ENCODE measurements at places on chromosomes 5 and 9. TPM values are rescaled to one million over a fixed set of nuclear protein-coding genes. Genes with fewer than 3 reads are reported as not detected.

Gene KDM3B
- 39.6 TPM for total RNA-seq

Gene TMEFF1
- not detected for total RNA-seq

Gene AK1
- total RNA-seq = 18.7 TPM

DNA sequence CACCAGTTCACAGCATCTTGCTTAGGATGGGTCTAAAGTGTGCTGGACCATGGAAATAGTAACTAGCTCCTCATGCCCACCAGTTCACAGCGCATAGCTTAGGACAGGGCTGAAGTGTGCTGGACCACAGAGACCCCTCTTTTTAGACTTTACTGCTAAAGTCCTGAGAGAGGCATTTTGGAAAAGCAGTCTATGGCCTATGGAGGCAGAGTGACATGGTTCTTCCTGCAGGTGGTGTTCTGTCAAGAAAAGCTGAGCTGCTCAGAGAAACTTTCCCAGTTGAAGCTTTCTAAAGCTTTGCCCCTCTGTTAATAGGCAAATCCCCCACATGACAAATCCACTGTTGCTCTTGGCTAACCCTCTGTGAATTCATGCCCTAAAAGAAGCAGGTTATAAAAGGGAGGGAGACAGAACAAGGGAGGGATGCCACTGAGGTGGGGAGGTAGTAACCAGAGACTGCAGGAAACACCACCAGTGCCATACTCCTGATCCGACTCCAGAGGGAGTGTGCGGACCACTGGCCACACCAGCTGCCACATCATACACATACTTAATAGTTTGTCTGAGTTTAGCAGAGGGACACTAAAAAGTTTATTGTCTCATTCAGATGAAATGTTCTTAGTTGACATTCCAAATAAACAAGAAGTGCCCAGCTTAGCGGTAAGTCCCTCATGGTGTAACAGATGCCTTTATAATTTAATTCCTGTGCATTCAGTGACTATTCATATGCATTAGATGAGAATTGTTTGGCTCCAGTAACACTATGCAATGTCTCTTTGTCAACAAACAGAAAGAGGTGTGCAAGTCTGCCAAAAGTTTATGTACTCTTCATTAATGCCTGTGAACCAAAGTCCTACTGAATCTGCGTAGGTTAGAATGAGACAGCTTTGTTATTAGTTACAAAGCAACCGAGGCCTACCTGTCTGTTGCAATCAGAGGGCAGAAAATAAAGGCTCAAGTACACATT lies 236.2 kb upstream of the NFIL3 start:
- no peak for DNase-seq

- DNase-seq = no peak
Observed at GRCh38 chr9:19136129-19136528, 8.8 kb upstream of the PLIN2 start.

- DNase-seq = no peak
Observed at GRCh38 chr5:96254980-96255691, 177.9 kb downstream of the PCSK1 start.

DNA sequence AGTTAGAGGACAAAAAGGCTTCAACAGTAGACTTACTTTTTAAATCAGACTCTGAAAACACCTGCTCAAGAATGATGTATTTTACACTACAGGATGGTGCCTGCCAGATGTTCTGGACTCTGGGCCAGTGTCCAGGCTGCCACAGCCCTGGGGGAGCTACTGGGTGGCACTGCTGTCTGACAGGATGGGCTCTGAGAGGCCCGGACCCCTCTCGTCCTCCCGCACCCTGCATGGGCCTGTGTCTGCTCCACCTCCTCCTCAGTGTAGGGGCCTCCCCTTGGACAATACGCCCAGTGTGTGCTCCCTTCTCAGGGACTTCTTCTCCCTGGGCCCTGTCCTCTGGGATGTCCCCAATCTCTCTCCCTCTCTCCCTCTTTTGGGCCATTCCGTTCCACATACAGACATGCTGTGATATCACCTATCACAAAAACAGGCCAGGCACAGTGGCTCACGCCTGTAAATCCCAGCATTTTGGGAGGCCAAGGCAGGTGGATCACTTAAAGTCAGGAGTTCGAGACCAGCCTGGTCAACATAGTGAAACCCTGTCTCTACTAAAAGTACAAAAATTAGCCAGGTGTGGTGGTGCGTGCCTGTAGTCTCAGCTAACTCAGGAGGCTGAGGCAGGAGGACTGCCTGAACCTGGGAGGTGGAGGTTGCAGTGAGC lies 23.4 kb downstream of the GFPT2 start:
- DNase-seq = no peak

Gene CBY3
- total RNA-seq = not detected

Gene SELENOP
- 944 TPM for total RNA-seq

DNA sequence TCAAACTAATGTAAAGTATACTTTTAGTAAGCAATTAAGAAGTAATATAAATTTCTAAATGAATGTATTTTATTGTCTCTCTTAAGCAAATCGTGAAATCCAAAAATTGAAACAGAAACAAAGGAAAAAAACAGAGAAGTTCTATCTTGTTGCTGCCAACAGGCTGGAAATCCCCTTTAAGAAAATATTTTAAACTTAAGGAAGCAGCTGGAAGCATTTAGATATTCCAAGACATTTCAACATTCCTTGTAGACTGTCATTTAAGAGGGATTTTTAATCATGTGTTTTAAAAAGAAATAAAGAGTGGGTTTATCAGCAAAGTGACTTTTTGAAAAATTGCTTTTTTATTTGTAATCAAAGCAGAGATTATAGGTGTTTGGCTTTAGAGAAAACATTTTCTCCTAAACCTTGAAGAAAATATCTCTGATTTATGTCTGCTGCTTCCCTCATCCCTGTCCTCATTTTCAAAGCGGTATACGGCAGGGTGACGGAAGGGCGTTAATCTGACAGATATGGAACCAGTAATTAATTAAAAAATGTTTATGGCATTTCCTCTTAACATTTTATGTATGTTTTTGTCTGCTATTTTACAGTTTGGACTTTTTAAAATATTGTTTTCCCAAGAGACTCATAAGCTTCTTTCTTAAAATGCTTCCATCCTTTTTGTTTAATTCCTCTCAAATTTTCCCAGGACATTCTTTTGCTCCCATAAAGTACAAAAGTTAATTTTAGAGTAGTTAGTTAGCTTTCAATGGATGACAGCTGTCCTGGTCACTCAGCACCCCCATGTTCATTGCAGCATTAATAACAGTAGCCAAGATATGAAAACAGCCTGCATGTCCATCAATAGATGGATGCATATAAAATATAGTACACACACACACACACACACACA lies 245.6 kb downstream of the LURAP1L start:
- no peak for DNase-seq

DNA sequence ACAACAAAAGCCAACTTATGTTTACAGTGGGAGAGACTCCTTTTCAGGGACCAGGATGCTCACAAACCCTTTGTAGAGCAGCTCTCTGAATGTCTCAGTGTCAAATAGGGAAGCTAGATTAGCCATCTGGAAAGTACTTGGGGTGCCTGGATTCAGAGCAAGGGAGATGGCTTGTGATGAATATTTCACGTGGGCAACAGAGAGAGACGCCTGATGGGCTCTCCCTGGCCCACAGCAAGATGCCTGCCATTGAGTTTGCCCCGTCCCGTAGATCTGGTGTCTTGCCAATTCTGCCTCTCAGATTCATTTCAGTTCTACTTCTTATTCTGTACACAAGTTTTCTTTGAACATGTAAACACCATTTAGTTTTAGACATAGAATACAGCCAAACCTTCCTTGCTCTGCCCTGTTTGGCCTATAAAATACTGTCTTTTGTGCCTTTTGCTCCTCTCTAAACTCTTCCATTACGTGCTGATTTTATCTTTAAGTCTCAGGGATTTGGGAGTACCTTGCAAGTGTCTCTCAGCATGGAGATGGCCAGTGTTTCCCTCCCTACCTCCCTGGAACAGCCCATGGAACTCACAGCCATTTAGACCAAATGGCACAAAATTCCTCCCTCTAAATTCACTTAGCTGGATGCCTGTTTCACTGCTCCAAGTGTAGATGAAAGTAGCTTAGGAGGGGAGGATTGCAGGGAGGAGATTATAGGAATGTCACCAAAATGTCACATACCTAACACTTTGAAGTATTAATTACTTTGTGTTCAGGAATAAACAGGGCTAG lies 234.3 kb downstream of the SAXO1 start:
- DNase-seq = no peak

Gene FIBCD1
- not detected for total RNA-seq

Gene ANKRD34B
- 0.05 TPM for total RNA-seq

GRCh38 chr9:35035851-35036701 lies 36.3 kb downstream of the VCP start:
- DNase-seq = no peak

GRCh38 chr9:26171691-26172090 lies 493.4 kb upstream of the TUSC1 start:
- DNase-seq = no peak

Gene SPATA9
- 0.28 TPM for total RNA-seq

GRCh38 chr5:95334900-95335538 lies 50.1 kb upstream of the MCTP1 start:
- no peak for DNase-seq

Gene SLC34A1
- 1.0 TPM for total RNA-seq

DNA sequence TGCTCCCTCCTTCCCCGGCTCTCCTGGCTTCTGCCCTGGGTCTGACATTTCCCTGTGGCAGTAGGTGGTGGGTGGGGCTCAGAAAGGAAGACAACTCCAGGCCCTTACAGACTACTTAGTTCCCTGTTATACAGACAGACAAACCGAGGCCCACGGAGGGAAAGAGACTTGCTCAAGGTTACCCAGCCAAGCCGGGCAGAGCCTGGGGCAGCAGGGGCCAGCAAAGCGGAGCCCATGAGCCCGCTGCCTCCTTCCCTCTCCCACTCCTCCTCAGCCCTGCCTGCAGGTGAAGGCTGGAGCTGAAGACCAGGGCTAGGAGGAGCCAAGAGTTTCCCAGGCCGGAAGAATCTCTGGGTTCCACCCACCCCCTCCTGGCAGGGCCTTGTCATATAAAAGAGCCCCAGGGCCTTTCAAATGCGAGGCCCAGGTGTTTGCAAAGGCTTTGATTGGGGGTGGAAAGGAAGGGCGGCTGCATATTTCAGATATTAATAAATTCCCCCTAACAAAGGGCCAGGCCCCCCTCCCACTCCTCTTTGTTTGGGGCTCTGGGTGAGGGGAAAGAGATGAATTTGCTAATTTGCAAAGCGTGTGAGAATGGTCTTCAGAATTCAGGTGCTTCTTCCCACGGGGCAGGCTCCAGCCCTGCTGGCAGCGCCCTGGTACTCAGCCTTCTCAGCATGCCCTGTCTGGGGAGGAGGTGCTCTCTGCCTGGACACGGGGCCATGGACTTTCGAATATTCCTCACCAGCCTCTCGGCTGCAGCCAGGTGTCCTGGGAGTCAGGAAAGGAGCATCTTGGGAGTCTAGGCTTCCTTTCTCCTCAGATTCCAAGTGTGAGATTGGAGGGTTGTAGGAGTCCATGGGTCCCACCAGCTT lies 21.5 kb downstream of the SLC6A7 start:
- no peak for DNase-seq

DNA sequence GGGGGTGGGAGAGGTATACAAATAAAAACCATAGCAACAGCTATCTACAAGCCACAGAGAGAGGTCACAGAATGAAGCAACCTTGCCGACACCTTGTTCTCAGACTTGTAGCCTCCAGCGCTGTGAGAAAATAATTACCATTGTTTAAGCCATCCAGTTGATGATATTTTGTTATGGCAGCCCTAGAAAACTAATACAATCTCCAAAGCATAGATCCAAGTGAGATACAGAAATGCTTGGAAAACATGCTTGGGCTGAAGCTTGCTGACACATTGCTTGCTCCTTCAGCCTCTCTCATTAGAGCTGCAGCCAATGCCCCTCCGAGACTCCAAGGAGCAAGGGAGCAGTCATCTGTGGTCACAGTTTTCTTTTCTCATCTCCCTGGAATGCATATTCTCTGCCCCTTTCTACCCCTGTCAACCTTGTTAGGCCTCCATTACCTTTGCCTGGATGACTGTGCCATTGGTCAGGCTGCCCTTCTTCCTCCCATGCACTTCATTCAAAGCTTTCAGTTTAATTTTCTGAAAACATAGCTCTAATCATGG lies 401.4 kb upstream of the KLF4 start:
- DNase-seq = no peak

- DNase-seq = no peak
Observed at GRCh38 chr5:154086641-154087040, 47.9 kb downstream of the MFAP3 start.

GRCh38 chr5:171496456-171496855 lies 77.0 kb downstream of the FGF18 start:
- DNase-seq = no peak

- no peak for DNase-seq
Observed at GRCh38 chr5:26518065-26518464, 520.3 kb downstream of the CDH9 start.

Gene PIP5KL1
- total RNA-seq = 0.59 TPM

DNA sequence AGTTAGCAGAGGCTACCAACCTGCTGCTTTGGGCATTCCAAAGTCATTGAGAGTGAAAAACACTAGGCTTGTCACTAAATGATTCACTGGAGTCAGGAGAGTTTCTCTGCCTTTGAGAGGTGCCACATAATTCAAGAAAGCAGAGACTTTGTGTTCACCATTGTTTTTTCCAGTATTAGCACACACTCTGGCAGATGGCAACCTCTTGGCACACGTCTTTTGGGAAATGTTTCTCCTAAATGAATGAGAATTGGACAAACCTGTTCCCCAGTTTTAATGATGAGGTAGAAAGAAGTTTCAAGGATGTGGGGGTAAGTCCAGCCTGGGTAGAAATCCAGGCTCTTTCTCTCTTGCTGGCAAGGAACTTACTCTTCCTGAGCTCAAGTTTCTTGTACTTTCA lies 259.1 kb downstream of the GABRB2 start:
- DNase-seq = no peak

DNA sequence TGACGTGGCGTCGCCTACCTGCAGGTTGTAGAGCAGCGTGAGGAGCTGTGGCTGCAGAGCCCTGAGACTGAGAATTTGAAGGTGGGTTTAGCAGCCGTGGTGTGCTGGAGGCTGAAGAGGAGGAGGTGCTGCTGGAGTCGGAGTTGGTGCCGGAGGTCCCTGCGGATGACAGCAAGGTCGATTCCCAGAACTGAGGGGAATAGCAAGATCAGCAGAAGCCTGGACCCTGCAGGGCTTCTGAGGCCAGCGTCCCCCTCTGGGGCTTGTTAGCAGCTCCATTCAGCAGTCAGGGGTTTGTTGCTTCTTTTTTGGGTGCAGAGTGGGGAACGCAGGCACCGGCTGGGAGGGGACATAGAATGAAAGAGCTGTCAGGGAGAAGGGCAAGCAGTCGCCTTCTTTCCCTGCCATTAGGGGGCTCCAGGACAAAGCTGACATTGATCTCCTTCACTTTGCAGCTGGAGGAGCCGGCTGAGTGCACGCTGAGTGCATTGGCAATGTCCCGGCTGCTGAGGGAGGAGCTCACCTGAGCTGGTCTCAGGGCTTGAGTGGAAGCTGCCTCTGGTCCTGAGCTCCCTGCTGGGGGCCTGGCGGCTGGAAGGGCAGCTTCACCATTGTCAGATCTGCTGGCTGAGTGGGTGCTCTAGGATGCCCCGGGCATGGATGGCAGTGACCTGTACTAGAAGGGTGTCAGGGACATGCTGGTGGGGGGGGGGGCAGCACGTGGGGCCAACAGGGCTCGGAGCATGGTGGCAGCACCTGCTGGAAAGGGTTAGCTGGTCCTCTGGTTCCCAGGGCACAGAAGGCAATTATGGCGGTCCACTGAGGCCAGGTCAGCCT lies 20.8 kb downstream of the OBP2B start:
- DNase-seq = no peak

- no peak for DNase-seq
Observed at GRCh38 chr5:62310426-62311143, 4.6 kb downstream of the KIF2A start.

Gene TEX48
- not detected for total RNA-seq

Gene SCGB3A2
- not detected for total RNA-seq

GRCh38 chr5:137566780-137567179 lies 67.7 kb upstream of the SPOCK1 start:
- no peak for DNase-seq

Gene SPAG8
- total RNA-seq = 0.56 TPM

GRCh38 chr5:131270809-131271208 lies 7.0 kb downstream of the CDC42SE2 start:
- no peak for DNase-seq

Gene TRAF1
- total RNA-seq = 0.42 TPM
